Mesendoderm (in vitro differentiated cells): ENCODE measurements at places on chromosomes 3 and 15.

DNA sequence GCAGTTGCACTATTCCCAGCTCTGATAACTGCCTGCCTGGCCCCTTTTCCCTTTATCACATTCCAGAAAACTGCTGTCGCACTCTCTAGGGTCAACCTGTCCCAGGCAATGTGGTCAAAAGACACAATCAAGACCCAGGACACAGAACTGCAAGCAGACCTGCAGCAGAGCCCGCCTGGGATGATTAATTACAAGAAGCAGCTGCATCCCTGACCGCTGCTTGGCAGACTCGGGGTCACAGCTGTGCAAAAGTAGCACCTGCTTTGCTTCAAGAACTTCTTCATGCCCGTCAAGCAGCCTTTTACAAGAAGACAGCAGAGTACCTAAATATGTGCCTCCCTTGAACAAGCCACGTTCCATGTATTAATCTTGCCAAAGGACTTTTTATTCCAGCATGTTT, 120.0 kb upstream of the ST8SIA2 start:
- no peak for DNase-seq

DNA sequence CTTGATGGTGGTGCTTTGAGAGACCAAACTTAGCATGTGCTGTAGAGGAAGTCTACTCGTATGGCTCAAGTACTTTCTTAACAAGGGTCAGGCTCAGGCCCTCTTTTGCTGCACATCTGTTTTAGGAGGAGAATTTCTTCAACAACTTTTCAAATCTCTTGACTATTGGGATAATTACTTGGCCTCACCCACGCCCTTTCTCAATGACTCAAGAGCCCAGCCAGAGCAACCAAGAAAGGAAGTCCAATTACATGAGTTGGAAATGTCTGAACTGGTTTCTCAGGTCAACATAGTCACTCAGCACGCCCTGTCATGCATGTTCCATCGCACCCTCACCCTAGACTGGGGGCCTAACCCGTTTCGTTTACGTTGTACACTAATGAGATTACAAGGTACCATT, 44.8 kb upstream of the UMPS start:
- no peak for DNase-seq

DNA sequence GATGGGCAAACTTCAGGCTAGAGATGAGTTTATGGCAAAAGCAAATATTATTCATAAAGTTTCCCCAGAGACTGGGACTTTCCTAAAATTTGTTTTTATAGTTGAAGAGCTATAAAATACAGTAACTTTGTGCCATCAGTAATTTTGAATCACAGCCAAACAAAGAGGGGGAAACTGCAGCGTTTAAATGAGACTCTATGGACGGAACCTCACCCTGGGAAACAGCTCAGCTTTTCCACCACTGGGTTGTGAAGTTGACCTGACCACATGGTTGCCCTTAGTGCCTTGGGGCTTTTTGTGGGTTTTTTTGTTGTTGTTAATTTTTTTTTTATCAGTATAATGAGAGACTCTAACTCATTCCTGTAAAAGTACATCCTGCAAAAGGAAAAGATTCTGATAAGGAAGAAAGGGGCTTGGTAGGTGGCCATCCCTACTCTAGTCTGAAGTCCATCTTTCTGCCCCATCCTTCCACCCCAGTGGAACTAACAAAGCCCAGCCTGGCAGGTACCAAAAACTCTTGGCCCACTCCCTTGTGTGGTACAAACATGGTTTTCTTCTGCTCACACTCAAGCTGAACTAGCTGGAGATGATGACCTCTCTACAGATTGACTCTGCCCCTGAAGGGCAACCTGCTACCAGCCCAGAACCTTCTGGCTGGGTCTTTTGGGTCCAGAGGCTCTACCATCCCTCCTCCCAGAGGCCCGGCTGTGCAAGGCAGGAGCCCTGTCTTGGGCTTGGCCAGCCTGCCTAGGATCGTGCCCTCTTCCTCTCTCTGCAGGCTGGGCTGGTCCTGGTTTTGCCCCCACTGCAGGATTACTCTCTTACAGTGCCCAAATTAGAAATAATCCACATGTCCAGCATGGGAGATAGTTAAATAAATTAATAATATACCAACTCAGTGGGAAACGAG, 41.2 kb downstream of the RLBP1 start:
- no peak for DNase-seq

DNA sequence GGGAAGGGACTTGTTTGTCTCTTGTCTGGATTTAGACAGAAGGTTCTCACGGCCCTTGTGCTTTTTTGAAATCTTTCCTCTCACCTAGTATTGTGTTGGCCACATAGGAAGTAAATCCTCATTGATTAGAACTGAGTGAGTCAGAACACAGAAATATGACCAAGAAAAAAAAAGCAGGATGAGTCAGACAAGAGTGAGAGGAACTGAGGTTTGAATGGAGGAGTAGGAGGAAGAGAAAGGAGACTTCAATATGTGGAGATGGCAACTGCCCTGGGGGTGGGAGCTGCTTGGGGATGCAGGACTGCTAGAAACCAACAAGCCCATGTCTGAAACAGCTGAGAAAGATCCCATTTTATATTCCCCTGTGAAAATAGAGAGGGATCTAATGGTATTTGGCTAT, 194.1 kb upstream of the ZBTB20 start:
- DNase-seq, result no peak

GRCh38 chr3:131812433-131812832, 222.4 kb downstream of the CPNE4 start:
- DNase-seq, result no peak

GRCh38 chr15:70488002-70488605, 275.3 kb downstream of the UACA start:
- peak; percentile 71 for DNase-seq

GRCh38 chr15:58053315-58054153, 12.0 kb downstream of the ALDH1A2 start:
- DNase-seq, result no peak

GRCh38 chr3:115445559-115445958, 177.8 kb upstream of the GAP43 start:
- DNase-seq, result no peak

DNA sequence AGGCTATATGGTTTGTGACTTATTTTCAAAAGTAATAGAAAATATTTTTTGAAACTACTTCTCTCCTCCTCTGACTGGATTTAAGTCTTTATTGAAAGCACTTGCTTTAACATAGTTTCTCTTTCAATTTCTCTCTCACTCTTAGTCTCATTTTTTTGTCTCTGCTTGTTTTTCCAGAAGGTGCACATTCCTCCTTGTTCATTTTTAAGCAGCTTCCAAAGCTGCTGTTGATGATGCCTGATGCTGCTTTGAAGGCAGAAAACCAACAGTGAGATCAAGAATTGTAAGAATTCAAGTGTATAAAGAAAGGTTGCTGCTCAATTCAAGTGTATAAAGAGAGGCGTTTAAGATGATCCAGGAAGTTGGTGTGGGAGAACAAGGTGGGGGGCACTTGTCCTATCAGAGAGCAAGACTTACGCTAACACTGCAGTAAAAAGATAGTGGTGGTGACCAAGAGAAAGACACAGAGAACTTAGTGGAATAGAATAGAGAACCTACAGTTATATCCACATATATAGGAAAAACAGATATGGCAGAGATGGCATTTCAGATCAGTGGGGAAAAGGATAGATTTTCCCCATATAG, 12.1 kb downstream of the NR2C2 start:
- DNase-seq, result no peak

DNA sequence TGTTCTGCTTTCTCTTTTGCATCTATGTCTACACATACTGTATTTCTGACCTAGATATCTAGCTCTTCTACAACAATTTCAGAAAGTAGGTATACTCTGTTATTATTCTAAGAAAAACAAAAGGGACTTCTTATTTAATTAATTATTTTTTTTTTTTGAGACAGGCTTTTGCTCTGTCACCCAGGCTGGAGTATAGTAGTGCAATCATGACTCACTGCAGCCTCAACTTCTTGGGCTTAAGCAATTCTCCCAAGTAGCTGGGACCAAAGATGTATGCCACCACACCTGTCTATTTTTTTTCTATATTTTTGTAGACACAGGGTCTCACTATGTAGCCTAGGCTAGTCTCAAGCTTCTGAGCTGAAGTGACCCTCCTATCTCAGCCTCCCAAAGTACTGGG, 130.6 kb downstream of the MBNL1 start:
- no peak for DNase-seq

DNA sequence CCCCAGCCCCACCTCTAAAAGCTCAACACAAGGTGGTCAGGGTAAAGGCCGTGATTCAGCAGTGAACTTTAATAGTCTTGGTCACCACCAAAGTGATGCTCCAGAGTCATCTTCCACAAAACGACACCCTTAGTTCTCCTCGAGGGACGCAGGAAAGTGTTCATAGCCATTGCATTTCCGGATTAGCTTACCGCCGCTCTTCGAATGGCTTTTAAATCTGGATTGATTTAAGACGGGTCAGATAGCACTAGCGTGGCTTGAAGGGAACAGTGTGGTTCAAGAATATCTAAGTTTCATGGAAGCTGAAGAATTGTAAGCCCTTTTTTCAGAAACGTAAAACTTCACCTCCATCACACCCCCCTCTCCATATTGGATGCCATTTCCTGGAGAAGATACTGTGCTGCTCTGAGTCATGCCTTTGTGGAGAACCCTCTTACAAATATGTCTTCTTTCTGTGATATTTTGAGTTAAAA, 829 bp downstream of the RNF7 start:
- DNase-seq, result peak; percentile 45

- DNase-seq, result no peak
These were observed 291.1 kb downstream of the CHL1 start for GRCh38 chr3:487614-488013.

- DNase-seq, result no peak
These were observed 253.5 kb downstream of the ZIC1 start for GRCh38 chr3:147662705-147663104.

- DNase-seq, result no peak
These were observed 16.5 kb downstream of the CCRL2 start for GRCh38 chr3:46423588-46423987.

DNA sequence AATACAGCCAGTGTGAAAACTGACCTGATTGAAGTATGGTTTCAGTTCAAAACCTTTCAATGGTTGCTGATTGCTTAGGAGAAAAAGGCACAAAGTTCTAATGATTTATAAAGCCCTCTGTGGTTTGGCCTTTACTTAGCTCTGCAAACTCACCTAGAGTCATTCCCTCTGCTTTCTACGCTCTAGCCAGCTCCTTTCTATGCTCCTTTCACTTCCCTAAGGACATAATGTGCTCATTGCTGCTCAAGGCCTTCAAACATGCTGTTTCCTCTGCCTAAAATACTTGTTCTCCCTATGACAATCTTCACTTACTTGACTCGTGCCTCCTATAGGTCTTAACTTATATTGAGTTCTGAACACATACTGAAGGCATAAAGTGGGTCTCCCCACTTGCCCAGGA, 19.0 kb downstream of the RPL39L start:
- no peak for DNase-seq

DNA sequence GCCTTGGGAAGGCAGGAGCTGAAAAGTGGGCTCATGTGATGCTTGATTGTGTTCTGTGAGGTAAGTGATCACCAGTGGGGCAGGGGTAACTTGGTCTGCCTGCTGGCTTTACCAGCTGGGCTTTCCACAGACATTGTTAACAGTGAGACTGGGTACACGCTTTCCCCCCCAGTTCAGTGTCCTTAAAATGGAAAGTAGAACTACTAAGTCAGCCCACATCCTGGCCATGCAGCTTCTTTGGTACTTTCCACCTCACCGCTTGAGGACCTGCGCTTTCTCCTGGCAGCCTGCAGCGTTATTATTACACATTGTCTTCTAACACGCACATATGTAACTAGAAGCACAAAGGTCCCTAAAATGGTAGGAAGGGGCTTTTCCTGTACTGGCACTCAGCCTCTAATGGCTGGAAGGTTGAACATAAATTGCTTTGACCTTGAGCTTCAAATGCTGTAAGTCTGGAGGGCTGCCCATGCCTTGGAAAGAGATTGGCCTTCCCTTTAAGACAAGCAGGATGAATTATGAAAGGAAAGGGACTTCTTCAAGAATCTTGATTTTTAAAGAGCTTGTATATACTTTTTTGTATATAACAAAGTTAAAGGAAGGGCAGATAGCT, 216.1 kb upstream of the ROPN1 start:
- no peak for DNase-seq

DNA sequence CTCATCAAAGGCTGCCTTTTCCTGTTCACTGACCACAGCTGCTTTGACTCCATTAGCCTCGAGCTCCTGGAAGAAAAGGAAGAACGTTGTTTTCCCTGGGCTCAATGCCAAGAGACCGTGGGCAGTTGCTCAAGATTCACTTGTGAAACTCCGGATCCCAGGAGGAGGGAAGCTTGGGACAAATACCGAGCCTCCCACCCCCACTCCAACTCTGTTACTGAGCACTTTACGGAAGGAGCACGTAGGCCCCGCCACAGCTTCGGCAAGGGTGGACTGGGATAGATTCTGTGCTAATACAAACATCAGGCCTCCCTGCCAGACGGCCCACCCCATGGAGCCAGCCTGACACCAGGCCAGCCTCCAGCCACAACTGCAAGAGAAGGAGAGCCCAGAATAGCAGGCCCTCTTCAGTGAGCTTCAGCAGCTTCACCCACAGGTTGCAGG, 10.8 kb upstream of the FANCD2 start:
- no peak for DNase-seq

GRCh38 chr3:34132069-34132692, 333.8 kb downstream of the PDCD6IP start:
- DNase-seq, result no peak

DNA sequence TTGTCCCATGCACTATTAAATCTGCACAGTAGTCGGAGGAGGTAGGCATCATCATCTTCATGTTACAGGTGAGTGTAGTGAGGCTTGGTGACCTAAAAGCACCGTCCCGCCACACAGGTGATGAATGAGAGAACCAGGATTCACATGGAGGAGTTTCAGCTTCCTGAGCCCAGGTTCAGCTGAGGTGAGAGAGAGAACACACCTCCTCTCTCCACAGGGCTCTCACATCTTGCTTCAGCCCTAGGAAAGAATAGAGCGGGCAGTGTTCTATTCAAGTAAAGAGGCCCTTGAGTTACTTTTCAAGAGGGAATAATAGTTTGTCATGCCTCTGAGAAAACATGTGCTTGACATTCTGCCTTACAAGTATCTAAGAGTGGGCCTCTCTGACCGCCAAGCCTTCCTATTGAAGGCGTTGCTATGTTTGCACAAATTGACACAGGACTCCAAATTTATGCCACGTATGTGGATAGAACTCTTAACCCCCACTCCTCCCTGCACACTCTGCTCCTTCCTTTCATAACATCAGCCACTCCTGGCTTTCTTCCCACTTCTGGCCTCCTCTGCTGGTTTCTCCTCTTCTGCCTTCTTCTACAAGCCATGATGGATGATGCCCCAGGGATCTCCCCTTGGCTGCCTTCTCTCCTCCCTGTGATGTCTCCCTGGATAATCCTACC, 138.3 kb upstream of the ABHD17C start:
- DNase-seq, result no peak

- DNase-seq, result no peak
These were observed 1274.4 kb upstream of the EPHA6 start for GRCh38 chr3:95539950-95540483.

DNA sequence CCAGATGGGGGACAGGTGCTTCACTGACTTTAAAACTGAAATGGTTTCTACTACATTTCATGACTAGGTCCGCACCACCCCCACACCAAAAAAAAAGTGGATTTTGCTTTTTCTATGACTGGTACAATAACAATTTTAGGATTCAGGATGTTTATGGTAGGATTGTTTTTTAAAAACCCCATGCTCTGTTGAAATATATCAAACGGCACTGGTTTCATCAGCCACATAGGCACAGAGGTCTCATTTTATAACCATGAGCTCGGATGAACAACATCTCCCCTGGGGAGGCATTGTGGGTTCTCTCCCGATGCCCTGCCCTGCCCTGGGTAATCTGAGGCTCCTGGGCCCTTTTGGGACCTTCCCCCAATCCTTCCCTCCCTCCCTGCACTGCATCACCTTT, 202.7 kb upstream of the KBTBD8 start:
- no peak for DNase-seq

GRCh38 chr3:105938806-105939205, 70.0 kb upstream of the CBLB start:
- DNase-seq, result no peak
